ENCODE measurements at places on chromosomes 2 and 18.

GRCh38 chr2:229431327-229431954 lies 160.4 kb upstream of the PID1 start:
- DNase-seq = no peak

DNA sequence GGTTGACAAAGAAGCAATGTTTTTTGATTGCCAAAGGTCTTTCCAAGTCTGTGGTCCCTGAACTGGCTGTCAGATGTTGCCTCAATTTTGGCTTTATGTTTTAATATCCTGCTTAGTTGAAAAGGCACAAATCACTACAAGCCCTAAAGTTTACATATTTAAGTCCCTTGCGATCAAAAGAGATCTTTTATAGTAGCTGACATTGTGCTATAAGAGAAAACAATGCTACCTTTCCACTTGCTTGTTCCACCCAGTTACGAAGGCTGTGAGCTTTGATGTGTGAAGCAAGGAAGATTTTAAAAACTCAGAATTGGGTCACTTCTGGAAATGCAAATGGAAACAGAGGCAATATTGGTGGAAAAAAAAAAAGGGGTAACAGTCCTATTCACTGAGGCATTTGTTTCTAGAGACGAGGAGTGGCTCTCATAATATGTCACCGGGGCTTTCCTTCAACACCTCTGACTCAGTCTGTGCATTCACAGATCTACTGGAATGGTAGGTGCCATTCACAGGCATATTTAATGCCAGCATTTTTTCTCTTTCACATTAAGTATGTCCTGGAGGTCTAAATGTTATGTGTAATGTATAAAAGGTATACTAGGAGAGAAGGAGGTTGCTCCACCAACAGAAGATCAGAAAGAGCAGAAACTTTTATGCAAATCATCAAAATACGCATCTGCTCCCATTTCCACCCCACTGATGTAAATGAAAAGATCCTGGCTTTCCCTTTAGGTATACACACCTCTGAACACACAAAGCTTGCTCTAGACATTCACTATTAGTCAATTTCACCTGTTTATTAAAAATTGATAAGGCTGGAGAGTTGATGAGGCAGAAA lies 91.8 kb downstream of the TGIF1 start:
- no peak for DNase-seq

- DNase-seq = no peak
Observed at GRCh38 chr2:43708891-43709290, 32.7 kb upstream of the C1GALT1C1L start.

DNA sequence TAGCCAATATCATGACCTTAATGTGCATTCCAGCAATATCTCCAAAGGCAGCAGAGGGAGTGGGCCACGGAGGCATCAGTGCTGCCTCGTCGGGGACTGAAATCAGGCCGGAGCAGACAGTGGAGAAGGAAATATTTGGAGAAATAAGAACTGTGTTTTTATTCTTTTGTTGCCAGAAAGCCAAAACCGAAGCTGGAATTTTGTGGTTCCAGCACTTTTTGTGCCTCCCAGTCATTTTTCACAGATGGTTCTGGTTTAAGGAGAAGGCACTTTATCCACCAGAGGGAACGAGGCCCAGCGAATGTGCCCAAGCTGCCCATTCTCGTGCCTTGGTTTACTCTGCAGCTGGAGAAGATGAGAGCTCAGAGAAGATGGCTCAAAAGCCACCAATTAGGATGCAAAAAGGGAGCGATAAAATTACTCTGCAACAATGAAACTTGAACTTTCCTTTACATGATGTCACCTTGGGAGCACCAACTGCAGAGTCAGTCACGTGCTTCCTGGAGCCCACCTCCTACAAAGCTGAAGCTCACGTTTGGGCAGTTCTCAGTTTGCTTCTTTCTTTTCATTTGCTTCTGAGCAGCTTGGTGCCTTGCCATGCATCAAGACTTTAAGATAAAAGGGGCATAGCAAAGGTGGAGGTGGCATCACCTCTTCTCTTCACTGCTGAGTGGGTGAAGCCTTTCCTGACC lies 288.7 kb downstream of the LPIN1 start:
- DNase-seq = no peak

- DNase-seq = no peak
Observed at GRCh38 chr2:36677996-36678605, 18.4 kb upstream of the VIT start.

- DNase-seq = peak; percentile 76
Observed at GRCh38 chr2:203706403-203706802, at the start of gene CD28. Gene CD28 (plus strand): TSS chr2:203706639. CDS start chr2:203706697, 58 bp downstream.

DNA sequence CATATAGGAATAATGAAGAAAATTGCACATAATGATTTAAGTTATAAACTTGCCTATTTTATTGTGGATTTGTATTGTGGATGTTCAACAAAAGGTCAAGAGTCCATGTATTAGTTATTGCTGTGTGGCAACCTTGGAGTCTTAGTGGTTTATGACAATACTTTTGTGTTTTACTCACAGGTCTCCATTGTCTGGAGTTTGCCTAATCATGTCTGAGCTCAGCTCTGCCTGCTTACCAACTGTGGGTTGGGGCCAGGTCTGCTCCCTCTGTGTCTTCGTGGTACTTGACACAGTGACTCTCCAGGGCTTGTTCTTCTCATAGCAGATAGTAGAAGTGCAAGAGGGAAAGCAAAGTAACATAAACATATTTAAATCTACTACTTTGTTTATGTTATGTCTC lies 382.5 kb downstream of the CBLN2 start:
- no peak for DNase-seq

DNA sequence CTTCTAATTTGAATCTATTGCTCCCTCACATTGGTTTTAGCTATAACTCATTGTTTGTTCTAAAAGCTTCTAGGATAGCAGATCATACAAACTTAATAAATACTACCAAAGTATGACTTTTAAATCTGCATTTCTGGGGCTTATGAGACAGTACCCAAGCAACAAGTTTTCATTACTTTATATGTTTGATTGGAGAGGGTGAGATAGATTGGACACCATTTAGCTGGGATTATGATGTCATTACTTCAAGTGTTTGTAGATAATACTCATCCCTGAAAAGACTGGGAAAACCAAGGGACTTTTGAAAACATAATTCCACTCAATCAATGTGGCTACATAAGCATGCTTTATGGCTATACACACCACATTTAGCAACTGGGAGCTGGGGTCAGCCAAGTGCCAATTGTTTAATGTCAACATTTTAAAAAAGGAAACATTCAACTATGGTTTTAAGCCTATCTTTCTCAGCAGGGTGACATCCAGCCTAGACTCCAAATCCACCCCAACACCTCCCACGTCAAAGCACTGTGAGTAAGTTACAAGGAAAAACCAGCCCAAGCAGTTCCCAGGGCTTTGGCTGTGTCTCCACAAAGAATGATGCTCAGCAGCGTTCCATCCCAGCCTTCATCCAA lies 119.9 kb downstream of the ETAA1 start:
- no peak for DNase-seq

DNA sequence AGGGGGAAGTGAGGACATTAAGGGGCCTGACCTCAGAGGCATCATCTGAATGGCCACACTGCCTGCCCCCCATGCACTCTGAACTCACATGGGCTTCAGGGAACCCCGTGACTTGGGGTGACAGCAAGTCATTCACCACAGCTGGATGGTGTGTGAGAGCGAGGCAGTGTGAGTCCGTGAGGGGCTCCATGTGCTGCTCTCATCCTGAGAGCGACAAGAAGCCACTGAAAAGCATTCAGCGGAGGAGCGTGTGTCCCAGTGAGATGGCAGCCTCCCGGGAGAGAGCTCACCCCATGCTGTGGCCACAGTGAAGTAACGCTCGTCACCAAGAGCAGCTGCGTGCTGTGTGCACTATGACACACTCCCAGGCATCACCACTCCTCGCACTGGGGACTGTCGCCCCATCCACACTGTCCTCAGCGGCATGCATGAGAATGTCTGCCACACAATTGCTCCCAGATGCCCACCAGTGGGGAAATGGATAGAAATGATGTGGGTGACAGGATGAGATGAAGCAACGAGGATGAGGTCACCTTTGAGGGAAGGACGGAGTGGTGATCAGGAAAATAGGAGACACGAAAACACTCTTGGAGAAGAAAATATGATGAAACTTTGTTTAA lies 213.0 kb upstream of the RAB6C start:
- DNase-seq = no peak

GRCh38 chr2:636641-637405 lies 40.4 kb downstream of the TMEM18 start:
- peak; percentile 13 for DNase-seq

GRCh38 chr2:202317080-202317857 lies 51.7 kb downstream of the NOP58 start:
- no peak for DNase-seq

- no peak for DNase-seq
Observed at GRCh38 chr2:172549131-172549530, 6.8 kb upstream of the PDK1 start.

DNA sequence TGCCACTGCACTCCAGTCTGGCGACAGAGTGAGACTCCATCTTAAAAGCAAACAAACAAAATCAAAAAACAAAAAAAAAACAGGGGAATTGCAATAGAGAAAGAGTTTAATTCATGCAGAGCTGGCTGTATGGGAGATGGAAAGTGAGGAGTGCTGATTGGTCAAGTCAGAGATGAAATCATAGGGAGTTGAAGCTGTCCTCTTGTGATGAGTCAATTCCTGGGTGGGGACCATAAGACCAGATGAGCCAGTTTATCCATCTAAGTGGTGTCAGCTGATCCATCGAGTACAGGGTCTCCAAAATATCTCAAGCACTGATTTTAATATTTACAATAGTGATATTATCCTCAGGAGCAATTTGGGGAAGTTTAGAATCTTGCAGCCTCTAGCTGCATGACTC lies 45.3 kb downstream of the FRZB start:
- no peak for DNase-seq

DNA sequence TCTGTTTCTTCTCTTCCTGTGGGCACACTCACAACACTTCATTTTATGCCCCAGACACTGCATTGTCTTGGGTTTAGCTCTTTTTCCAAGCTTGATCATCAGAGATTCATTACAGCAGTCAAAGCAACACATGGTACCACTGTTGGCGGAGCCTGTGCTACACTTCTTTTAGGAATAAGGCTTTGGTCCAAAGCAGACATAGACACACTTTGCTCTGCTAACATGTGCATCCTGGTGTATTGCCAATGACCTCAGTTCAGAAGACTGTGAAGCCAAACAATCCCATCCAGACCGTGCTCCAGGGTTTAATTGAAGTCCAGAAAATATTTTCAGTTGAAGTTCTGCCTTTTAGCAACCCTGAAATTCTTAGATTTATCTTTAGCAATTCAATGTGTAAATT lies 354.6 kb upstream of the RAB12 start:
- DNase-seq = no peak

DNA sequence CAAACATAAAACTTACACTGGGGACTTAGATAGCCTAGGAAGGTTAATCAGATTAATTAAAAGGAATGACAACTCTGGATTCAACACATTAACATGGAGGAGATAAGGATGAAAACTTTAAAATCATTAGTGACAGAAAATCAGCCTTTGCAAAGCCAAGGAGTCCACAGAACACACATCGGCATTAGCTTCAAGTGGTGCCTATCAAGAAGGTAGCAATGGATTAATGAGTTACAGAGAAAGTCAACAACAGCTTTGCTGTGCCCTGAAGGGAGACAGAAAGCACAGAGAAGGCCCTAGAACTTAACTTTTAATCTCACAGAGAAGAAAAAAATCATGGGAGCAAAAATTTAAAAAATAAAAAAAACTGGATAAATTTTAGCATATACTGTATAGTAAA lies 88.6 kb downstream of the KCNH7 start:
- DNase-seq = no peak

- no peak for DNase-seq
Observed at GRCh38 chr2:212974692-212975091, 176.7 kb downstream of the IKZF2 start.

DNA sequence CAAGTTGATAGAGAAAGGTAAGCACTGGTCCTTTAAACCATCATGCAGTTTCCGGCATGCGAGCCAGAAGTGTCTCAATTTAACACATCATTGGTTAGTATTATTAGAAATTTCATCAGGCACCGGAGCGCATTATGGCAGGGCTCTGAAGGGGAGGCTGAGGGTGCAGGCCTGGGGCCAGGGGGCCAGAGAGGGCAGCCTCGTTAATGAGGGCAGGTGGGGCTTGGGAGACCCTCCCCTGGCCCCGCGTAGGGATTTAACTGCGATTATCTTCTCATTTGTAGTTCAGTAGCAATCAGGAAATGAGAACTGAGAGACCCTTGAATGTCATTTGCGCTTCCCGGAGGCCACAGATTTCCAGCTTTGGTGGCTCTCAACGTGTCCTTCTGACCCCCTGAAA lies 246.4 kb downstream of the KLHL29 start:
- no peak for DNase-seq

DNA sequence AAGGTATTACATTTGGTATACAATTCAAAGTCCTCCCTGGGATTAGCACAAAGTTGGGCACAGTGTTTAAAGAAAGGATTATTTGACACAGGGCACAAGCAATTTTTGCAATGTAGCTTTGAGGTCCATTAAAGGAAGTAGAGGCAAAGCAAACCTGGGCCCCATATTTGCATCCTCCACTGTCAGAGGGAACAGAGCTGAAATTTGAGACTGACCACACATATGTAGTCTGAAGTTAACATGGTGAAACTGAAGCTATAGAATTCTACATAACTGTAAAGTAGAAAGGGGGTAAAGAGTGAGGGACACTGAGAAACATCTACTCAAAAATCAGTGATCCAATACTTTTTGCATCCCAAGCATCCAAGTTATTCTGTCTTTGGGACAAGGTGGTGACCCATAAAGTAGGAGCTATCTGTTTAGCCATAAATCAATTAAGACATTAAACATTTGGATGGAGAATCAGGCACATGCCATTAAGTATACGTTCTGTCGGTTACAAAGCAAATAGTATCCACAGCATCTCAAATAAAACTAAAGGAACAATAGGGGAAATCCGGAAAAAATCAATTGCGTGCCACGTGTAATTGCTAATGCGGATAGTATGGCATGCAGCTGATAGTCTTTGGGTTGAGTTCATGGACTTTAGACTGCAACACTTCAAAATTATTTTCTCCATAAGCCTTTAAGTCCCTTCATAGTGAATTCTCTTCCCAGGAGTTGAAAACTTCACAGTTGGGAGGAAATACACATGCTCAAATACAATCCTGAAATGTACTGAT lies 72.6 kb downstream of the PLEKHM3 start:
- no peak for DNase-seq

- no peak for DNase-seq
Observed at GRCh38 chr18:48137374-48138081, 207.1 kb upstream of the SMAD2 start.

DNA sequence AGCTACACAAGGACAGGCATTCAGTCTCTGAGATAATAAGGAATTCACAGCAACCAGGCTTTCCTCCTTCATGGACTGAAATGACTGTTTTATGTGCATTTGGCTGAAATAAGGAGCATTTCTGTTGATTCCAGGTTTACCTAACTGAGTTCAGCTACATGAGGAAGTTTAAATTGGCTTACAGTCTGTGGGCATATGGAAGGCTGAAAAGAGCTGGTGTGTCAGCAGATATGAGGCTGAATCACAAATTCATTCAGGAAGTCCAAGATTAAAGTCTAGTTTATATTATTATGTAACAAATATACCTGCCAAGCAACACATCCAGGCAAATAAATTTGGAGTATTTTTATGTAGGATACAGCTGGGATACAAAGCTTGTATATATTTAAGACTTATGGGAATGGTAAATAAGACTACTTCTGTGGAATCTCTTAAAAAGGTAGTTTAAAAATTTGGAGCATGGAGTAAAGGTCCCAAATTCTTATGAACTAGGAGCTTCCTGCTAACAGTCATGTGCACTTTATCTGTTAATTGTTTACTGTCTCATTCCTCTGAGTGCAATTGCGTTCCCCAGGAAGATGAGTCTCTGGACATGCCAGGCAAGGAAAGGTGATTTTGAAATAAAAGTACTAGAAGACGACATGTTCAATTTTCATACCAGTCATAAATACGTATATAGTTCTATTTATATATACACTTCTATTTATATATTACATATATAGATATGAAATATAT lies 53.0 kb downstream of the ZC3H8 start:
- no peak for DNase-seq
